Endothelial cell (in vitro differentiated cells): ENCODE measurements at places on chromosomes 12 and 14. TPM values are rescaled to one million over a fixed set of nuclear protein-coding genes. Genes with fewer than 3 reads are reported as not detected.

GRCh38 chr12:7989827-7990491, 42.6 kb upstream of the FOXJ2 start:
- H3K4me3 ChIP-seq = no peak overlapping the region
- DNase-seq = no peak
- H3K27me3 ChIP-seq = no peaks in the 10 kb centered on the region

The VASH1 gene
- total RNA-seq = 166 TPM

DNA sequence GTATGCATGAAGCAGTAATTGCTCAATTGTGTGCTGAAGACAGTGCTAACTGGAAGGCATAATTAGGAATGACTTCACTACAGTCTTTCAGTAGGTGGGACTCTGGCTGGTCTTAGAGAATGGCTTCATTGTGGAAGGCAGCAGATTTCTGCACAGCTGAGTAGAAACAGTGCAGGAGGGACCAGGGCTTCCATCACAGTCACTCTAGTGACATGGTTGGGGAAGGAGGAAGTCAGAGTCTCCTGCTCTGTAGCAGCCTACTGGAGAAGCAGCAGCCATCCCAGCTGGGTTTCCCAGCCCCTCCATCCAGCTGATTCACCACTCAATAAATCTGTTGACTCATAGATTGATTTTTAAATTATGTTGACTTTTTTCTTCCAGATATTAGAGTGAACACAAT, 80.6 kb upstream of the DBX2 start:
- no peak overlapping the region for H3K4me3 ChIP-seq
- H3K27ac ChIP-seq = no peak overlapping the region
- H3K4me1 ChIP-seq = no peaks in the 10 kb centered on the region
- DNase-seq = no peak
- no peaks in the 10 kb centered on the region for H3K27me3 ChIP-seq

DNA sequence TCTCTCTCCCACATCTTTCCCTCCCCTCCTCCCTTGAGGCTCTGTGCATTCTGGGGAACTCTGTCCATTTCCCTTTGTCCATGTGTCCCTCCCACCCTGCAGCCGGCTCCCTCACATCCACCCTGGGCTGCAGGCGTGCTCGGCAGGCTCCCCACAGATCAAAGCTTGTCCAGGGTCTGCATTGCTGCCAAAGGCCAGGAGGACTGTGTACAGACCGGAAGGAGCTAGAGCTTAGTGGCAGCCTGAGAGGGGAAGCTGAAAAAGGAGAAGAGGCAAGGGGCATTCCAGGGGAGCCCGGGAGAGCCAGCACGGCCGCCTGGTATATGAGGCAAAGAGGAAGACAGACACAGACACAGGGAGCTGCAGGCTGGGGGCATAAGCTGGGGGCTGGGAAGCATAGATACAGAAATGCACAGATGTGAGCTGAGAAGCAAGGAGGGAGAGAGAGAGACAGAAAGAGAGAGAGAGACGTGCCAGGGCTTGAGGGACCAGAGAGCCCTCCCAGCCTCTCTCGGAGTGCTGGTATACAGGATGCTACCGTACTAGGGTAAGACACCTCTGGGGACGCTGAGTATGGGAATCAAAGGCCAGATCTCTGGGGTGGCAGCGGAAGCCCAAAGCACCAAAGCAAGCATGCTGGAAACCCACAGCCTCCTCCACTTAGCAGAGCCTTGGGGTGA, 3.3 kb downstream of the CD4 start:
- H3K27me3 ChIP-seq = peaks cover 4% of the 10 kb centered on the region
- peaks cover 4% of the 10 kb centered on the region for H3K36me3 ChIP-seq
- no peak for DNase-seq

DNA sequence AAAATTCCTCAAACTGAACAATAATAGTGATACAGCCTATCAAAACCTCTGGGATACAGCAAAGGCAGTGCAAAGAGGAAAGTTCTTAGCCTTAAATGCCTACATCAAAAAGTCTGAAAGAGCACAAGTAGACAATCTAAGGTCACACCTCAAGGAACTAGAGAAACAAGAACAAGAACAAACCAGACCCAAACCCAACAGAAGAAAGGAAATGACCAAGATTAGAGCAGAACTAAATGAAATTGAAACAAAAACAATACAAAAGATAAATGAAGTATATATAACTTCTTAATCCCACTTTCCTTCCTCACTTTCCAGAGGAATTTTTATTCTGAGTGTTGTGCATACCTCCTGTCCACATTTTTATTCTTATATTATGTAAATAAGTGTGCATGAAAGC, 192.0 kb downstream of the FUT8 start:
- no peaks in the 10 kb centered on the region for H3K36me3 ChIP-seq
- H3K4me3 ChIP-seq = no peak overlapping the region
- no peak for DNase-seq
- H3K27ac ChIP-seq = no peak overlapping the region
- H3K27me3 ChIP-seq = no peaks in the 10 kb centered on the region

The HPD gene
- total RNA-seq = not detected

The ZBTB39 gene
- 23.9 TPM for total RNA-seq
